ENCODE measurements at places on chromosomes 3 and 15. TPM values are rescaled to one million over a fixed set of nuclear protein-coding genes. Genes with fewer than 3 reads are reported as not detected.

The CELF6 gene
- total RNA-seq, result 0.36 TPM

The REC114 gene
- not detected for total RNA-seq

The KNG1 gene
- total RNA-seq, result not detected

The DCUN1D1 gene
- total RNA-seq, result 65.6 TPM

- no peak overlapping the region for H3K4me3 ChIP-seq
- no peaks in the 10 kb centered on the region for H3K36me3 ChIP-seq
- H3K27ac ChIP-seq, result no peak overlapping the region
- no peaks in the 10 kb centered on the region for H3K27me3 ChIP-seq
- DNase-seq, result no peak
Observed at GRCh38 chr15:57312318-57313133, 63.8 kb upstream of the CGNL1 start.
